ENCODE measurements at places on chromosomes 3 and 15.

DNA sequence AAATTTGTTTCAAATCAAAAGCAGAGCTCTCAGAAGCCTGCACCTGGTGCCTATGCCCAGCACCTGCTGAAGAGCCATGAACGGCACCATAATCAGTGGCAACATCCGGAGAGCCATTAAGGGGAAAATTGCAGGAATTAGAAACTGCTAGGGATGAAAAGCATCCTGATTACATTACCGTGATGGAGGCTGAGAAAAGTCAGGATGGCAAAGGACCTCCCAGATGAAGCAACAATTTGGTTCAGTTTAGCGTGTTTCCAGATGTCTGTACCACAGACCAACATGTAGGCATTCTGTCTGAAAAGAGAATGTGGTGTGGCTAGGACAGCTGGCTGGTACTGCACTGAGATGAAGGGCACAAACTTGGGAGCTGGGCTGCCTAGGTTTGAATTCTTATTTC, 106.1 kb downstream of the EOMES start:
- DNase-seq, result no peak

DNA sequence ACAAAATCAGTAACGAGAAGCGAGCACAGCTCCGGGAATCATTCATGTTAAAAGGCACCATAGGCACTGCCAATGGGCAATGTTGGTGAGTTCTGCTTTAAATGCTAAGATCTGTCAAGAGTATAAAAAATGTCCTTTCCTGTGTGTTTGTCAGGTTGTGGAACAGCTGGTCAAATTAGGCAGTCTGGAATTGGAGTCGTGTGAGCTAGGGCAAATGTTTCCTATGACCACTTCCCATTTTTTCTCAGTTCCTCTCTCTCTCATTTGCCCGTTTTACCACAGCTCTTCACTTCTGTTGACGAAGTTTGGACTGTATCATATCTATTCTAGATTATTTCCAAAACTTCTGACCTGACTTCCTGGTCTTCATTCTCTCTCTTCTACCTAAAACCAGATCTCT, 60.8 kb upstream of the GOLIM4 start:
- no peak for DNase-seq

- no peak for DNase-seq
Measured at GRCh38 chr15:67941648-67942310, 101.9 kb upstream of the RNU6-1 start.

DNA sequence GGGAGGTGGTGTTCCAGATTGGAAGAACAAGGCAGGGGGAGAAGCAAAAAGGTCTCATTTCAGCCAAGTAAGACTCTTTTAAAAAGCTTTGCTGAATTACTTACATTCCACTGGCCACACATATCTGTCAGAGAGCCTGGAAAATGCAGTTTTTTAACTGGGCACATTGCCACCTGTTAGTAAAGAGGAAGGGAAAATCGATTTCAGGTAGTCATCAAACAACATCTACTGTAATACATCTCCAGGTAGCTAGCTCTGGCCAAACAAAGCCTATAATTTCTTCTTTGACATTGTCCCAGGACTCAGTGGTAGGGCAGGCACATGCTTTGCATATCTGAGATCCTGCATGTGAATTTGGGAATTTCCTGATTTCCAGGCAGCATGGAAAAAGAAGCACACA, 480.7 kb upstream of the SUCLG2 start:
- no peak for DNase-seq

GRCh38 chr3:194357681-194358080, 6.6 kb upstream of the CPN2 start:
- no peak for DNase-seq

DNA sequence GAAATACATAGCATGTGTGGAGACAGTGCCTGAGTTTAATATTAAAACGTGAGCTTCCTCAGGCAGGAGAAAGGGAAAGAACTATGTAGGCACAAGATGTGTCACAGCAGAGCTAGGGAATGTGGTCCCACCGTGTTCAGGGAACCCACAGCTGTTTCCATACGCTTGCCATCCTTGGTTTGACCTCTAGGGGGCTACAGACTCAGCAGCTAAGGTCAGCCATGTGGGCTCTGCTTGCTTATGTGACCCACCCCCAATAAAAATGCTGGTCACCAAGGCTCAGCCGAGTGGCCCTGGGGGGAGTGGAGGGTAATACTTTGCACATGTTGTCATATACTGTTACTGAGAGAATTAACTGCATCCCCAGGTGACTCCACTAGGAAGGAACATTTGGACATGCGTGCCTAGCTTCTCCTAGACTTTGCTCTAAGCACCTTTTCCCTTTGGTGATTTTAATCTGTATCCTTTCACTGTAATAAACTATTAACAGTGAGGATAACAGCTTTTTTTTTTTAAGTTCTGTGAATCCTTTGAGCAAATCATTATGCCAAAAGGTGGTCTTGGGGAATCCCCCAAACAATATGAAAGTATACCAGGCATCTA, 3.3 kb downstream of the TUBGCP5 start:
- peak; percentile 16 for DNase-seq

DNA sequence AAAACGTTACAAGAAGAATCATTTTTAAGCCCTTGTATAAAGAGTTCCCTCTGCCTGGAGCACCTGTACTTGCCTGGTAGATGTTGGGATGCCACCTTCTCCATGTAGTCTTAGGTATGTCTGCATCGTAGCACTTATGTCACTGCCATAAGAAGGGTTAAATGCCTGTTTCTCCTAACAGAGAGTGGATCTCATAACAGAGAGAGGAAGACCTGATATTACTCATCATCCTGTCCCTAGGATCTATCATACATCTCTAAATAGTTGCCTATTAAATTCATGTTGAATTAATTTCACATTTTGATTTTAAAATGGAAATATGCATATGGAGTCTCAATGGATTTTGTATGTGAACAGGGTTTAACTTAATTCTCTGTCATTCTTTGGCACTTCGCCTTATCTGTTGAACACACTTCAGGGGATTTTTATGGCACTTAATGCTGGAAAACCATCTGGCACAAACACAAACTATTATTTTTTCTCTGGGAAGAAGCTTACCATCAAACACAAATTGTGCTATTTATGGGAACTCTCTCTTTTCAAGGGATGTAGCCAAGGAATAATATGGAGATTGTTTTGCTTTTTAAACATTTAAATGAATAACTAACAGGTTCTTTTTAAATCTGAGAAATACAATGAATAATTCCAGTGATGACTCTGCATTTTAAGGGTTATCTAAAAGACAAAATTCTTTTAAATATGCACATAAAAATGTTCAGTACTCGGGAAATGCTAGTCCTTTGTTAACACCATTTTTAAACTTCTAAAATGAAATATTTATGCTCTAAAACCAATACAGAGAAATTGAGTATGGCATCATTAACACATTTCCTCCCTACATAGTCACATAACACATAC, 230.7 kb downstream of the ZNF385D start:
- DNase-seq, result no peak

GRCh38 chr3:51340989-51341636, 44.0 kb upstream of the MANF start:
- DNase-seq, result no peak

GRCh38 chr15:55084673-55085072, 112.1 kb downstream of the RSL24D1 start:
- no peak for DNase-seq

DNA sequence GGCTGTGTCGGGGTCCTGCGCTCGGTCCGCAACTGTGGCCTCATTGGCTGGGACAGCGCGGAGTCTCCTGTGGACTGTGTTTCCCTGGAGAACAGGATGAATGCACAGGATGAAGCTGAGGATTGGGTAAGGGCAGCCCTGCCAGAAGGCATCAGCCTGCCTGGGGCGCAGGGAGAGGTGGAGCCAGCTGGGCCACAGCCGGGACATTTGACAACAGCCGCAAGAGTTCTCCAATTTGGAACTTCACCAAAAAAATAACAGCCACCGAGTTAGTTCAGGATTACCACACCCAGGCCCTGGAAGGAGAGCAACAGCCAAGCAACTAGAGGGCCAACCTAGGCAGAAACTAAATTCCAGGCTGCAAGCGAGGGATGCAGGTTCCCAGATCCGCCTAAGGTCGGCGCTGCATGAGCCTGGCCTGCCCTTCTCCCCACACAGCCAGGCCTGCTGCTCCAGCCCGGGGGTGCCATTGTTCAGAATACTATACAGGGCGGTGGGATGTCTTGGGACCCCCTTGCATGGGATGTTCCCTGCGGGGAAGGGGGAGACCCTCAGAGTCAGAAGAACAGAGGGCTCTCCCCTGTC, 229.3 kb downstream of the OCA2 start:
- no peak for DNase-seq

DNA sequence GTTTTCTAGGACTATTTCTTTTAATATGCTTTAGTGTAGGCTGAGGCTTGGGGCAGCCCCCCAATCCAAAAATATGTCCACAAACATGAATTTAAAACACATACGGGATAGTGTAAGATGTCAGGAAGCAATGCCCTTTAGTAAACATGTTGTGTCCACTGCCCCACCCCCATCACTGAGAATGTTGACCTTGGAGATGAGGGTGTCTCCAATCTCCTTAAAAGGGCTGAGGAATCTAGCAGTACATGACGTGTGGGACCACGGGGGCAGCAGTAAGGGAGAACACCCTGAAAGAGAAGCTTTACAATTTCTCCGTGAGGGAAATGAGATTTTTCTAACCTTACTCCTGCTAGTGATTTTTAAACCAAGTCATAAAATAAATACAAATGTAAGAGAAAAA, 84.7 kb downstream of the SQOR start:
- no peak for DNase-seq

DNA sequence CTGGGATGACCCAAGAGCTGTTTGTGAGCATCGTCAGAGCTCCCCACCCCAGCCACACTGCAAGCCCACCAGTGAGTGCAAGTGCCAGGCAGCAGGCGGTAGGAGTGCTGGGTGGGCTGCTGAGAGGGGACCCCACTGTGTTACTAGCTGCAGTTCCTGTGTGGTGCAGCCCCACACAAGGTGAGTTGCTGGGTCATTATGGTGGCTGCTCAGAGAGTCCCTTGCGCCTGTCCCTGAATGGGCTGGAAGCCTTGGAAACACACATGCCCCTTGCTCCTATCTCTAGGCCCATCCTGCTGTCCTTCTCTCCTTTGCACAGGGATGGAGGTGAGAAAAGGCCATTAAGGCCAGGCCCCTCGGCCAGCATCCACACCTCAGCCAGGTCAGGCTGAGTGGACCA, 83.7 kb downstream of the SEC22A start:
- DNase-seq, result no peak

GRCh38 chr15:27826411-27826810, 272.7 kb downstream of the OCA2 start:
- no peak for DNase-seq

GRCh38 chr15:69145694-69146492, 14.5 kb upstream of the GLCE start:
- no peak for DNase-seq

DNA sequence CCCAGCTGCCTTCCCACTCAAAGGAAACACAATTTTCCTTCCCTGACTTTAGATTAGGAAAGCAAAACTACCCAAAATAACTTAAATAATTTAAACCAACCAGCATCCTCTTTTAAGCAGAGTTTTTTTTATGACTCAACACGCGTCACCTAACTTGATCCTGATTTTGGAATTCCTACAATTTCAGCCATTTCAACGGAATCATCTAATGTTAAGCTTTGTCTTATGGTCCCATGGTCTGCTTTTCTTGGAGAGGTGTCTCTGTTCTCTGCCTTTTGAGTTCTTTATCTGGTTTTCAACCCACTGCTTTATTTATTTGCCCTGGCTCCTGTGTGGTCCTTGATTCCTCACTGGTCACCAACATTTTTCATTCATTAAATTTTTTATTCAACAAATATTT, 219.2 kb upstream of the ARHGEF26 start:
- DNase-seq, result no peak

- no peak for DNase-seq
Measured at GRCh38 chr3:197337214-197337613, 38.8 kb upstream of the DLG1 start.

- DNase-seq, result no peak
Measured at GRCh38 chr15:37847776-37848175, 86.7 kb upstream of the TMCO5A start.

DNA sequence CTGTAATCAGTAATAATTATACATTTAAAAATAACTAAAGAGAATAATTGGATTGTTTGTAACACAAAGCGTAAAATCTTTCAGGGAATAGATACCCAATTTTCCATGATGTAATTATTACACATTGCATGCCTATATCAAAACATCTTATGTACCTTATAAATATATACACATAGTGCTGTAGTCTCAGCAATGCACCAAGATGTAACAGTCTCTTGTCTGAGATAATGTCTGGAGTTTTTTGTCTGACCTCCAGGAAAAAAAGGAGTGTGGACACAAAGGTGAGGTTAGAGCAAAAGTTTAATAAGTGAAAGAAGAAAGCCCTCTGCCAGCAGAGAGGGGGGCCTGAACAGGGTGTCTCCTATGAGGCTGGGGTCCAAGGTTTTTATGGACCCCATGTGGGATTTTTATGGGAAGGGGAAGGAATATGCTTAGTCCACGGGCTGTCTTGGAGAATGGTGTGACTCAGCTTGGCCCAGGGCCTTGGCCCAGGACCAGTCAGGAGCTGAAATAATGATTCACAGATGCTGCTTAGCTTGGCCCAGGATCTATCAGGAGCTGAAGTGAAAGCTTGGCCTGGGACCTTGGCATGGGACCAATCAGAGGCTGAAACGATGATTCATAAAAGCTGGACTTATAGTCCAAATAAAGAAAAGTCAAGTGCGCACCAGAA, 545.0 kb downstream of the ZPLD1 start:
- DNase-seq, result no peak

DNA sequence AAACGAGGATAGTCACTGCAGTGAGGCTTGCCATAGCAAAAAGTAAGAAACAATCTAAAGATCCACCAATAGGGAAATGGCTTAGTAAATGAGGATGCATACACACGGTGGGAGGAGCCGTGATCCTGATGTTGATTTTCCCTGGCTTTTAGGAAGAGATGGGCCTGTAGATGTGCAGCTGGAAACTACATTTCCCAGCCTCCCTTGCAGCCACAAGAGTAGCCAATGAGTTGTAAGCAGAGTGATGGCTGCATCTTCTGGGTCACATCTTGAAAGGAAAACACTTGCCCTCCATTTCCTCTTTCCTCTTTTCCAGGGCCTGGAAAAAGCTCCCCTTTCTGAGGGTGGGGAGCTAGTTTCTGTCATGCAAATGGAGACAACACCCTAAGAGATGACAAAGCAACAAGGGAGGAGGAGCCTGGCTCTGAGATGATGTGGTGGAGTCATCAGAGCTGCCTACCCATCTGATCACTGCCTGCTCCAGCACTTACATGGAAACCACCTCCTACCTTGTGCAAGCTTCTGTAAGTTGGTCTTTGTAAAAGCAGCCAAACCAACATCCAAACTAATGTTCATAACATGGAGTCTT, 139.1 kb downstream of the TLE3 start:
- no peak for DNase-seq

DNA sequence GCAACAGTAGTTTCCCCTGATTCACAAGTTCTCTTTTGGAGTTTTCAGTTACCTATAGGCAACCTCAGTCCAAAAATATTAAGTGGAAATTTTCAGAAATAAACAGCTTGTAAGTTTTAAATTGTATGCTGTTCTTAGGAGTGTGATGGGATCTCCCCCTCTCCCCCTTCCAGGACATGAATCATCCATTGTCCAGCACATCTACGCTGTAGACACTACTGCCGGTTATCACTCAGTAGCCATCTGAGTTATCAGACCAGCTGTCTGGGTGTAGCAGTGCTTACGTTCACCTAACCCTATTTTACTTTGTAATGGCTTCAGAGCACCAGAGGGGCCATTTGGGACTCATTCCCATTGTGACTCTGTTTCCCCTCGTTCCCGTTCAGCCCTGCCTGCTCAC, 96.7 kb upstream of the PLXNA1 start:
- DNase-seq, result no peak
